ENCODE measurements at places on chromosomes 5 and 9.

- no peak for DNase-seq
Measured at GRCh38 chr5:159362220-159362619, 31.9 kb upstream of the IL12B start.

DNA sequence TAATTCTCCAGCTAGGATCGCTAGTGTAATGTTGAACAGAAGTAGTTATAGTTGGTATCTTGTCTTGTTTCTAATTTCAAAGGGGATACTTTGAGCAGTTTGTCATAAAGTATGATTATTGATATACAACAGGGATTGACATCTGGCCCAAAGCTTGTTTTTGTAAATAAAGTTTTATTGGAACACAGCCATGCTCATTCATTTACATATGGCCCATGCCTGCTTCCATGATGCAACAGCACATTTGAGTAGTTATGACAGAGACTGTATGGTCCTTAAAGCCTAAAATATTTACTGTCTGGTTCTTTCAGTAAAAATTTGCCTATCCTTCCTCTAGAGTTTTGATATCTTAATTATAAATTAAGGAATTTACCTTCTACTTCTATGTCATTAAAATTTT lies 69.8 kb downstream of the RPS6 start:
- no peak for DNase-seq

- no peak for DNase-seq
Measured at GRCh38 chr5:110335361-110336066, 391.0 kb downstream of the TMEM232 start.

- DNase-seq = no peak
Measured at GRCh38 chr9:33329117-33329563, 38.8 kb downstream of the NFX1 start.

DNA sequence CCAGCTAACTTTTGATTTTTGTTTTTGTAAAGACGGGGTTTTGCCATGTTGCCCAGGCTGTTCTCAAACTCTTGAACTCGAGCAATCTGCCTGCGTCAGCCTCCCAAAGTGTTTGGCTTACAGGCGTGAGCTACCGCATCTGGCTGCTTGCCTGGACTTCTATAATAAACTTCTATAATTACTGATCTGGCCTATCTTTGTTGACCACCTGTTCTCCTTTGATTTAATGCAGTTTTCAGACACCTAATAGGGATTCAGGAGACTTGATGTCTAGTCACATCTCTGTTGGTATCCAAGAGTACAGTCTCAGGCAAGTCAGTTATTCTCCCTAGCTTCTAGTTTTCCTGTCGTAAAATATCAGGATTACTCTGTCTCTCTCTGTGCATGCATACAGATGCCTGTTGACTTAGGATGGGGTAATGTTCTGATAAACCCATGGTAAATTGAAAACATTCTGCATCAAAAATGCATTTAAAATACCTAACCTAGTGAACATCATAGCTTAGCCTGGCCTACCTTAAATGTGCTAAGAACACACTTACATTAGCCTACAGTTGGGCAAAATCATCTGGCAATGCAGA lies 51.5 kb upstream of the NR3C1 start:
- DNase-seq = no peak

DNA sequence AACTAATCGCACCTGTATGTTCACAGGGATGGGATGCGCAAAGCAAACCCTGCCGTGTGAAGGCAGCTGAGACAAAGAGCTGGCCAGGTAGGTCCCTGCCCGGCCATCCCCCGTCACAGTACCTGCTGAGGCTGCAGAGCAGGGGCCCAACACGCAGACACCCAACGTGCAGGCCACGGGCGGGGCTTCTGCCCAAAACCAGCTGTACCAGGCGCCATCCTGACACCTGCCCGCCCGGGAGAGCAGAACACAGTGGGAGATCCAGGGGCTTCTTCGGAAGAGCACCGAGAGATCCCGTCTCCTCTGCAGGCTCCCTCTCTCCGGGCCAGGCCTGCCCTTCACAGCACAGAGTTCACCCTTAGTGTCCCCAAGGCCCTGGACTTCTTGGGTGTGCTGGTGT lies 28.4 kb downstream of the ABO start:
- no peak for DNase-seq

GRCh38 chr5:180072256-180072548 lies 643 bp upstream of the RNF130 start:
- no peak for DNase-seq

- DNase-seq = no peak
Measured at GRCh38 chr5:137395011-137395755, 103.9 kb downstream of the SPOCK1 start.

GRCh38 chr5:120767178-120767820 lies 303.2 kb downstream of the PRR16 start:
- DNase-seq = no peak

- no peak for DNase-seq
Measured at GRCh38 chr9:18141681-18142080, 332.3 kb upstream of the ADAMTSL1 start.

GRCh38 chr9:105908069-105908468 lies 213.7 kb downstream of the TMEM38B start:
- no peak for DNase-seq

DNA sequence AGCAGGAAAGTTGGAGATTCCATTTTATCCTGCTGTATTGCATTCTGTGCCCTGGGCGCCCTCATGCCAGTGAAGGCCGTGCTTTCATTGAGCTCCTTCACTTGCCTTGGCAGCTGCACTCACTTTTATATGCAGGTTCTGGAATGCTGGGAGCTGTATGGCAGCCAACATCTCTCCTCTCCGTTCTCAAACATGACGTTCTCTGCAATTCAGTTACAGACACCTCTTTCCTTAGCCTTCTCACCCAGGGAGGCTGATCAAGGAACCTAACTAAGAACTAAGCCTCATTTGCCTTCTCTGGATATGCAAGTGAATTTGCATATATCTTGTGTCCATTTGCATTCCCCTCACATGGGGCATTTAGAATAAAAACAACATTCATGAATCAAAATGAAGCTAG lies 29.4 kb upstream of the PURA start:
- no peak for DNase-seq

DNA sequence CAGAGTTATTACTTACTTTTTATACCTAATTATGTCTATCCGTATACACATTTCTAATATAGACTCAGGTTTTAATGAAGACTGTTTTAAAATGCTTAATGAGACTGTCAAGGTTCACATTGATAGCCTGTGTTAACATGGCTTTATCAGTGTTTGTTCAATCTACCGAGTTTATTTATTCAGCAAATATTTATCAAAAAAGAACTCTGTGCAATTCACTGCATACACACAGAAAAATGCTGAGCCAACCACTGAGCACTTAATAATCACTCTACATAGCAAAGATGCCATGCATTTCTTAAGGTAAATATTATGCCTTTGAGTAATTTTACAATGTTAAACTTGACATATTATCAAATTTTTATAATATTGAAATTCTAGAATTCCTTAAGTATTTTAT lies 428.2 kb downstream of the ANXA1 start:
- DNase-seq = no peak

DNA sequence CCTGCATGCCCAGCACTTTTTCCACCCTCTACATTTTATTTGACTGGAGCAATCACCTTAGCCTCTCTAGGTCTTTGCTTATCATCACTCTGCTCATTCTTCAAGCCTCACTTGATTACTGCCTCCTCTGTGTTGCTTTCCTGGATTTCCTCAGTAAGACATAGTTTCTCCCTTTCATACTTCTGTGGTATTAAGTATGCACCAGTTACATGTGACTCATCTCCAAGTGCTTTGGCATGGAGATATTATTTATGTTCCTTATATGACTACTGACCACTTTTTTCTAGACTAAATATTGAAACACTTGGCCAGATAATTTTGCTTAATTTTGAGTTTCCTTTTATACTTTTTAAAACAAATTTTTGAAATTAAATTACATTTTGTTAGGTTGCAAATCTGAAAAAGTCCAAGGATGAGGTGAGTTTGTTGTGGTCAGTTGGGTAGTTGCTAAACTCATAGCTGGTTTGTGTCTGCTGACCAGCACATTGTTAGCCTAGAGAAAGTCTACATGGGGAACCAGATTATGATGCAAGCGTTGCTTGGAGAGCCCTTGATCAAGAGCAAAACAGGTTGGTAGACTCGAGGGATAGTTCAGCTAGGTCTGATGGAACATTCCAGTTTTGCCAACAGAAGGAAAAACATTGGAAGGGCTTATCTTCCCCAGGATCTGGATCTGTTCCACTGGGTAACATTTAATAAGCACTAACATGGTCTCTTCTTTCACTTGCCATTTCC lies 140.2 kb downstream of the TMC1 start:
- DNase-seq = no peak

DNA sequence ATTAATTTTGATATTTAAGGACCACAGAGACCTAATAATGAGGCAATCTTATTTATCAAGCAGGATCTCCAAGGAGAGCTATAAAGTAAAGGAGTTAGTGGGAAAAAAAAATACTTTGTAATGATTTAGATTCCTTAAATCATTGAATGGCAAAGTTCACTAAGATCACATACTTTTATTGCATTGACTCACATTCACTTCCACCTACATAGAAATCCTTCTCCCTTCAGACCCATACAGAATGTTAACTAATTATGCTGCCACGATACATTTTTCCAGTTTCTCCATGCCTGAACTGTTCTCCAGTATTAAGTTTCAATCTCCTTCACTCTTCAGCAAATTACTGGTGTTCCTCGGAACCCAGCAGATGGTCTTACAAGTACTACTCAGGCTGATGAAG lies 388.7 kb downstream of the EFNA5 start:
- DNase-seq = no peak

GRCh38 chr9:27303219-27303618 lies 6.3 kb upstream of the EQTN start:
- no peak for DNase-seq

- no peak for DNase-seq
Measured at GRCh38 chr9:93247892-93248291, 64.0 kb downstream of the WNK2 start.

DNA sequence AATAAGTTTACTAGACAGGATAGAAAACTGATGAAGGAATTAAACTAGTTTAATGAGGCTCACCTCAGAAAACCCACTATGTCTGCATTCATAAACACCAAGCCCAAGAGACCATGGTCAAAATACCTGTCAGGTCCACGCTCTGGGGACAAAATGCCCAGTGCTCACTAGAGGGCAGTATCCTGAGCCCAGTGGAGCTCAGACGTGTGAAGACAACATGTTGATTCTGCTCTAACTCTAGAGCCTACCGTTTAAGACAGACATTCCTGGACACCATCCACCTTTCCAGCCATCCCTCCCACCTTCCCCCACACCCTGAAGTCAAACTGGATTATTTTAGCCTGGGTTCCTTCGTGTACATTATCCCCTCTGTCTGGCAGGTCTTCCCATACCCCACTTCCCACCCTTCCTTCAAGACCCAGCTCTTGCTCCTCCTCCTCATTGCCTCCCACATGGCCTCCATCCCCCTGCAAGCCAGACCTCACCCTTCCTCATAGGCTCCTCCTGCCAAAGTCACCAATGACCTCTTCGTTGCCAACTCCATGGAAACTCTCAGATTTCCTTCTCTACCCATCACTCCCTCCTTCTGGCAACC lies 142.3 kb upstream of the FSTL4 start:
- DNase-seq = no peak

GRCh38 chr9:111529787-111530186 lies 4.8 kb downstream of the ZNF483 start:
- DNase-seq = no peak

DNA sequence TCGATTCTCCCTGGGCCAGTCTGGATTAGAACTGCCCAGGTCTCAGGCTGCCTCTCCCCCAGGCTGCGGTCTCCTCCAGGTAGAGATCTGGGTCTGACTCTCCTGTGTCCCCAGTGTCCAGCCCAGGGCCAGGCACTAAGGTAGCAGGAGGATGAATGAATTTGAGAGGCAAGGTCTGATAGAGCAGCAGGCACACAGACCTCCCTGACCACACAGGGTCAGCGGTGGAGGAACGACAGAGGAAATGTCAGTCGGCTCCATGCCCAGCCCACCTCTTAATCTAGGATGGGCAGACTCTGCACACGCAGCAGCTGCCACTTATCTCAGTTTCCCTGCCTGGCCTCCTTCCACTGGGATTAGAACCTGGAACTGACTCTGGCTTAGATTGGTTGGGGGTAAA lies 272.7 kb upstream of the MVB12B start:
- DNase-seq = no peak

- no peak for DNase-seq
Measured at GRCh38 chr9:21465859-21466518, 16.1 kb downstream of the IFNE start.

DNA sequence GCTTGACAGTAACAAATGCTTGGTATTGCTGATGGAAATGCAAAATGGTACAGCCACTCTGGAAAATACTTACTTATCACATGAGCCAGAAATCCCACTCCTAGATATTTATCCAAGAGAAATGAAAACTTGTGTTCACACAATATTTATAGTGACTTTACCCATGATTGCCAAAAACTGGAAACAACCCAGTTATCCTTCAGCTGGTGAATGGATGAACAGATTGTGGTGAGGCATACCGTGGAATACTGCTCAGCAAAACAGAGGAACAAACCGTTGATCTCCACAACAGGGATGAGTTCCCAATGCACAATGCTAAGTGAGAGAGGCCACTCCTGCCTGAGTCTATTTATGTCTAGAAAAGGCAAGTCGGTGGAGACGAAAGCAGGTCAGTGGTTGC lies 40.5 kb upstream of the LRRC14B start:
- no peak for DNase-seq

- DNase-seq = no peak
Measured at GRCh38 chr9:93209097-93209496, 25.2 kb downstream of the WNK2 start.

DNA sequence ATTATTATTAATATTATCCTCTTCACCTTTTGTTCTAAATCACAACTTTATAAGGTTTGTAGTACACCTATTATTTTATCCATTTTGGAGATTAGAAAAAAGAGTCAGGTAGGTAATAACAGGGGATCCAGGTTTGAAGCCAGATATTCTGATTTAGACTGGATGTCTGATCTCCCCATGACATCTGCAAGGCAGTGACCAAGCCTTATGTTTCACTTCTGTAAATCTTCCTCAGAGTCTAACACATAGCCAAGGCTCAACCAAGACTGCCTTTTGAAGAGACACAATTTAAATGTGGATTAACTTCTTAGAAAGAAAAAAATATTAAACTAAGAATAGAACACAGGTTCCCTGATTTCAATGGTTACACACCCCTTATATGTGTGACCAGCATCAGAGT lies 44.2 kb downstream of the CETN3 start:
- DNase-seq = no peak

Data from GM12892 (cell line).